ENCODE measurements at places on chromosomes 3 and 15.

DNA sequence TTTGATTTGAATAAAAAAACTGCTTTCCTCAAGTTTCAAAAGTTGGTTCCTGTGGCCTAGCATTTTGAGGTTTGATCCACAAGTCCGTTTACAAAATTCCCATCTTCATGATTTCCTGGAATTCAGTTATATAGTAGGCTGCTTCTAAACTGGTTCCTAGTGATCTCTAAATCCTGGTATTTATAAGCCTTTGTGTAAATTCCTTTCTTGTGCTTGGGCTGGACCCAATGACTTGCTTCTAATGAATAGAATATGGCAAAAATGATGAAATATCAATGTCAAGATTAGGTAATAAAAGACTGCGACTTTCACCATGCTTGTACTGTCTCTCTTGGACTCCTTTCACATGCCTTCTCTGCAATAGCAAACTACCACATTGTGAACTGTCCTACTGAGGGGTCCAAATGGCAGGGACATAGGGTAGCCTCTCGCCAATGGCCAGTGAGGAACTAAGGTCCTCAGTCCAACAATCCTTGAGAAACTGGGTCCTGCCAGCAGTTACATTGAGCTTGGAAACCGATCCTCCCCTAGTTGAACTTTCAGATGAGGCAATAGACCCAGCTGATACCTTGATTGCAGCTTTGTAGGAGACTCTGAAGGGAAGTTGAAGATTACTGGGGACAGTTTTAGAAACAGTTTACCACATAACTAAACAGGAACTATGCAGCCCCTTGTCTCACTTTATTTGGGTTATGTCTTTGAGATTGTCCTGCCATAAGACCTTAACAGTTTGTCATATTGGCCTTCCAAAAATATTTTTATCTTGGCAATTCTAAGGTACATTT lies 303.9 kb upstream of the TBC1D5 start:
- DNase-seq, result no peak

GRCh38 chr3:118347396-118348168 lies 687.1 kb downstream of the IGSF11 start:
- no peak for DNase-seq

- no peak for DNase-seq
These were observed 57.7 kb downstream of the PIK3R4 start for GRCh38 chr3:130688697-130689470.

DNA sequence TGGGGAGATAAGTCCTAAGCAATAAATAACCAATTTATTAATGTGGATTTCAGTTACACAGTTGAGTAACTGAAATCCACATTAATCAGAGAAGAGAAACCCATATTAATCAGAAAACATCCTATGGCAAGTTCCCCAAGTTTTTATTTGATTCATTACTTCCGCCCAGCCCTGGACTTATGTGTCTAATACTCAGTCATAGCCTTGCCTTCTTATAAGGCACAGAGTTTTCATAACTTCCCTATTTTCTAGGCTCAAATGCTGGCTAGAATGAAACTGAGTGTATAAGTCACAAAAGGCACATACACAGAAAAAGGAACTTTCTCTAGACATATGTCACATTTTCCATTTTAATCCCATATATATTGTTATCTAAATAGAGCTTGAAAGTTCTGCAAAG lies 28.8 kb downstream of the CD47 start:
- no peak for DNase-seq

GRCh38 chr3:139764936-139765335 lies 87.2 kb upstream of the NMNAT3 start:
- DNase-seq, result no peak

DNA sequence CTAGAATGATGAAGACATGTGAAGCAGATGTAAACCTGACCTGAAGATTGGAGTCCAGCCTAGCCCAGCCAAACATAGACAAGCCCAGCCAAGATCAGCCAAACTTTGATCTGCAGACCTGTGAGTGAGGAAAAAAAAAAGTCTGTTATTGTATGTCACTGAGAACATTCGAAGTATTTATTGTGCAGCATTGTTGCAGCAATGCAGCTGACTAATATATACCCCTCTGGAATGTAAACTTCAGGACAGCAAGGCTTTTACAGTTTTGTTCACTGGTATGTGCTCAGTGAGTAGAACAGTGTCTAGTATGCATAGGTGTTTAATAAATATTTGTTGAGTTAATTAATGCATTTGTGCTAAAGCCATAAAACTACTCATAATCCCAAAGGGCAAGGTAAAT lies 23.4 kb downstream of the TMEM202 start:
- DNase-seq, result no peak

- DNase-seq, result peak; percentile 76
These were observed at the start of gene DPH6 for GRCh38 chr15:35545824-35546510. Gene DPH6, minus strand, starts transcription at chr15:35546165. Its CDS starts 24 bp downstream, at chr15:35546141.

DNA sequence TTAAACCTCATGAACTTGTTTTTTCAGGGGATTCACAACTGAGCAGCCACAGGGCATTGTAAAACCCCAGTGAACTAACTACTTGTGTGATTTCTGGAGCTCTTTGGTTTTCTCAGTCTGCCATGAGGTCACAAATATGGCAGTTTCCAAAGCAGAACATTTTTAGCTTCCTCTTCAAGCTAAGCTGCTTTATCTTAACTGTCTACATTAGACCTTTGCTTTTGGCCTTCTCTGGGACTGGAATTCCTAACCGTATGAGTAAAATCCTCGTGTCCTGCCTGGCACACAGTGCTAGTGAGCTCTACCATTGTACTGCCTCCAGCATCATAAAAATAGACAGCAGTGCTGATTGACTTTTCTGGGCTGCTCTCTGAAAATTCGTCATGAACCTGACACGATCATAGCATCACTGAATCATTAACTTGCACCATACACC lies 22.1 kb downstream of the CDIN1 start:
- no peak for DNase-seq

DNA sequence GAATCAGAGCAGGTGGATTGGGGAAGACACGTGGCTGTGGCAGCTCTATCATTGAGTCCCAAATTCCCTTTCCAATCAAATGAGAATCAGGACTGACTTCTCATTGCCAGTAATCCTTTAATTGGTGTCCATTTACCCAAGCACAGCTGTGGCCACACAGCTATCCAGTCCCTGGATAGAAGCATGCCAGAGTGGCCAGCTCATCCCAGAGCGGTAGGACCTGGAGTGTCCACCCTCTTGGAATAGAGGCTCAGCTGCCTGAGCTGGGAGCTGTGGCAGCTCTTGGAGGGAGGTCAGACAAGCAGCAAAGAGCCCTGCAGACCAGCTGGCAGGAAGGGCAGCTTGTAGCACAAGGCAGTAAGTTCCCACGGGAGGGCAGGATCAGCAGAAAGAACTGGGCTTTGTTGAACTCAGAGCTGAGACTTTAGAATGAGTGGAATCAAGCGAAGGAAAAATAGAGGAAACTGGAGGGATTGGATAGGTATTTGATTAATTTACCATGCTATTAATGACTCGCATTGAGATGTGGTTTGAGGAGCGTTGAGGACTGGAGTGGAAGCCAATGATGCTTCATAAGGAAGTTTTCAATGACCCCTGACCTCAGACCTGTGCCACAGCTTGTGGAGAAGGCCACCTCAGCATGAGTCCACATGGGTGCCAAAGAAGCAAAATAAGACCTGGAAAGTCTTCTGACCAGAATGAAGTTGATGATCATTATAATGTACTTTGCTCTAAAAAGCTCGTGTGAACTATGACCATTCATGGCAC lies 6.9 kb upstream of the ALPK3 start:
- no peak for DNase-seq

GRCh38 chr15:100588638-100589242 lies 13.2 kb downstream of the LINS1 start:
- DNase-seq, result peak; percentile 8

DNA sequence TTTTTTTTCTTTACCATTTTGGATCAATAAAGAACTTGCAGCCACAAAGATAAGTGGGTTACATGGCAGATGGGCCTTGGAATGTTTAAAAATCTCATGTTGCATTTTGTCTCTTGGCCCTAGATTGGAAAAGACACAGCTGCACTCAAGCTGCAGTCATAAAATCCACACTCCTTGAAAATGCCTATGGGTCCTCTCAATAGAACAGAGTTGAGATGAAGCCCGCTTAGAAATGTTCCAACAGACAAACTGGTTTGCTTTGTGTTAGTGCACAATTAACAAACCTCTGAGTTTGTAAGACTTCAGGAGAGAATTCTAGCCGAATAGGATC lies 401.2 kb upstream of the CDIN1 start:
- DNase-seq, result no peak

Data from HS-27A (cell line).